ENCODE measurements at places on chromosomes 3 and 15. TPM values are rescaled to one million over a fixed set of nuclear protein-coding genes. Genes with fewer than 3 reads are reported as not detected.

ZNF502 gene
- total RNA-seq, result 4.1 TPM

SEMA5B gene
- total RNA-seq, result 0.23 TPM

EPHB1 gene
- 0.34 TPM for total RNA-seq

DOCK3 gene
- total RNA-seq, result under 0.01 TPM

CLRN1 gene
- total RNA-seq, result not detected

GRK7 gene
- not detected for total RNA-seq

SPATA12 gene
- not detected for total RNA-seq

CCR3 gene
- not detected for total RNA-seq

GABRR3 gene
- total RNA-seq, result not detected

LRRC3B gene
- not detected for total RNA-seq

SLC6A20 gene
- total RNA-seq, result not detected

RARB gene
- total RNA-seq, result 3.4 TPM

PGBD4 gene
- 0.77 TPM for total RNA-seq

CCR8 gene
- total RNA-seq, result not detected

PLOD2 gene
- total RNA-seq, result 104 TPM

CGNL1 gene
- 10.2 TPM for total RNA-seq

CCNB2 gene
- total RNA-seq, result 4.9 TPM
